ENCODE measurements at places on chromosomes 12 and 14.
A peak's percentile ranks its signal among the peaks of the same experiment; 100 is the strongest.

GRCh38 chr14:67335781-67336180 lies 23.8 kb downstream of the ATP6V1D start:
- DNase-seq, result no peak

DNA sequence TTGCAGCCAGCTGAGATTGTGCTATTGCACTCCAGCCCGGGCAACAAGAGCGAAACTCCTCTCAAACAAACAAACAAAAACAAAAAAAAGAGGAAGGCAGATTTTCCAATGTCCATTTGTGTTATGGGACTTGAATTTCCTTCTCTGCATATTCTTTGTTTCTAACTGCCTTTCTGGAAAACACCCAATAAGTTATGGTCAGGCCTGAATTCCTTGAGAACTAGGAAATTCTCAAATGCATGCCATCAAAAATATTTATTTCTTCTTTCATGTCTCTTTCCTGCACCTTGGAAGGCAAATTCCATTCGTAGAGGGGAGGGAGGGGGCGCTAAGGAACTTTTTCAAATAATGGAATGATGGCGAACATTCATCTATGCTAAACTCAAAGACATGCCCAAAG lies 117.6 kb upstream of the TMCC3 start:
- no peak for DNase-seq

DNA sequence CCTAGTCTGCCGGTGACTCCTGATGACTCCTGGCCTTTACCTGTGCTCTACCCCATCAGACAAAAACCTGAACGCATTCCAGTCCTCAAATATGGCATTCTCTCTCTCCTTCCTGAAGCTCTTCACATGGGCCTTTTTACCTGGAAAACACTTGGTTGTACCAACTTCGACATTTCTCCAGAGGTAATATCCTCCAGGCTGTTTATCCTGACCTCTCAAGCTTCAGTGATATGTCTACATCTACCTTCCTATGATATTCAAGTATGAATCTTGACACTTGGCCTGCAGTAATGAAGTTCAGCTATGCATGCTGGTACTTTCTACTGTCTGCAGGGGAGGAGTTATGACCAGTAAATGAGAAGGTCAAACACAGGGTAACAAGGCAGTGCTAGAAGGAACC lies 901.8 kb downstream of the VRK1 start:
- DNase-seq, result no peak

GRCh38 chr12:112219195-112219594 lies 93.8 kb downstream of the TRAFD1 start:
- no peak for DNase-seq

DNA sequence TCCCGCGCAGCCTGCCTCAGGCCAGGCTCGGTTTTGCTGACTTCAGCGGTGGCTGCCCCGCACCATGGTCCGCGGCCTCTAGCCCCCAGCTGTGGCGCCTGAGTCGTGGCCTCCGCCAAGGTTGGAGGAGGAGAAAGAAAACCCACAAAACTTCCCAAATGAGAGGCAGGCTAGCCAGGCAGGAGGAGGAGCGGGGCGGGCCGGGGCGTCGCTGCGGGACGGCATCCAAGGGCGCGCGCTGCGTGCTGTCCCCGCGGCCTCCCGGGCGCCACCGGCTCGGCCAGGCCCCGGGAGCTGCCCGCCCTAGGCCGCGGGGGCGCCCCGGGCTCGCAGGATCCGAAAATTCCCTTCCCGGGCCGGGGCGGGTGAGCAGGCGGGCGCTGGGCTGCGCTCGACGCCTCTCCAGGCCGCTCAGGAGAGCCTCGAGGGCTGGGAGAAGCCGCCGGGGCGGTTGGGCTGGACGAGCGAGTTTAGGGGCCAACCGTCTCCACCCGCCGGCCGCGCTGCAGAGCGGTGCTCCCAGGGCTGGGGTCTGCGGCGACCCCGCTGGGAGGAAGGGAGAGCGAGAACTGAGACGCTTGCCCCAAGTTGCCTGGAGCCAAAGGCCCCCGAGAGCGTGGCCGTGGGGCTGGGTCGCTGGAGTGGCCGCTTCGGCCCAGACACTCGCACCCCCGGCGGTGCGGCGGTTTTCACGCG lies at the start of gene EFS:
Gene EFS (minus strand): TSS at position 137 of the 696 bp plus-strand sequence. CDS start 147 bp downstream, outside the sequence.
- DNase-seq, result peak; percentile 69

GRCh38 chr12:110093631-110094311 lies 30.4 kb upstream of the IFT81 start:
- no peak for DNase-seq

DNA sequence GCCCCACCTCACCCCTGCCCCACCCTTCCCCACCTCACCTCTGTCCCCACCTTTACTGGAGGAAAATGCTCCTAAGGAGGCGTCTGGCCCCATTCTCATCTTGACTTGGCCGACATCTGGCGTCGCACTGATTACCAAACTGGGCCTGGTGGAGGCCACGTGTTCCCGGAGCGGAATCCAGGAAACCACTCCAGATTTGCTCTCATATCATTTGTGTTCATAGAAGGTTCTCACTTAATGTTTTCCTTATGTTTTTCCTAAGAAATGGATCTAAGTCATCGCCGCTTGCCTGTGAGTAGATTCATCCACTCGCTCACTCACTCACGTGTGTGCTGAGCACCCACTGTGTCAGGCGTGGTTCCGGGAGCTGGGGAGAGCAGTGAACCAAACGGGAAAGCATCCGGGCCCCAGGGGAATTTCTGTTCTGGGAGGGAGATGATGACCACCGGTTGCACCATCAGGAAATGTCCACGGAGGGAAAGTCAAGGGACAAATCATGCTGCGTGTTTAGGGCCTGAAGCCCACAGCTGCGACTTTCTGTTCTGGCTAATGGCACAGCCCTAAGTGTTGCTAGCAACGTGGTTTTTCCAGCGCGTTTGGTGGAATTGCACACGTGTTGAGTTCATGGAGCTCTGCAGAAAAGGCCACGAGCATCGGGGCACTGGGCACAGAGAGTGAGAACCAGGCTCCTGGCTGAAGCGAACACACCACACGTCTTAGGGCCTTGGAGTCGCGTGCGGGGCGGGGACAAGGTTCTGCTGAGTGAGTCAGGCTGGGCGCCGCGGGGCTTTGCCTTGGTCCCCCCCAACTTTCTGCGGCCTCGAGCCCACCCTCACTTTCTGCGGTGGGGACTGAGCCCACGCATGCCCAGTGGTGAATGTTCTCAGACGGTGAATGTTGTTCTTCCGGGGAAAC lies 57.7 kb downstream of the ADGRD1 start:
- peak; percentile 61 for DNase-seq

DNA sequence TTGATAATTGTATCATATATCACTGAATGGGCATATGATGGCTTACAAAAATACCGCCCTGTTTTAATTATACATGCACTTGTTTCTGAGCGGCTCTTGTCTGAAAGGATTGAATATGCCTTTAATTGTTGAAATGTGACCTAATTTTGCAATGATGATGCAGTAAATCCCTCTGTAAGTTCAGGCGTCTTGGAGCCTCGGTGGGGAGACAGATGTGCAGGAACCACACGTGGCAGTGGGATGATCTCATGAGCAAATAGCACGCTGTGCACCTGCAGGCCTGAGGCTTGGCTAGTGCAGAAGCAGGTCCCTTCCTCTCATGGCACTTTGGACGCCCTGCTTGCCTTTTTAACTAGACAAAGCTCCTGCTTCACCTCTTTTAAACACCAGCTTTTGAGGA lies 49.3 kb upstream of the ASPG start:
- no peak for DNase-seq

GRCh38 chr14:30620178-30620577 lies 1.9 kb upstream of the SCFD1 start:
- DNase-seq, result no peak

GRCh38 chr12:125161712-125162022 lies 96.4 kb downstream of the AACS start:
- DNase-seq, result no peak

DNA sequence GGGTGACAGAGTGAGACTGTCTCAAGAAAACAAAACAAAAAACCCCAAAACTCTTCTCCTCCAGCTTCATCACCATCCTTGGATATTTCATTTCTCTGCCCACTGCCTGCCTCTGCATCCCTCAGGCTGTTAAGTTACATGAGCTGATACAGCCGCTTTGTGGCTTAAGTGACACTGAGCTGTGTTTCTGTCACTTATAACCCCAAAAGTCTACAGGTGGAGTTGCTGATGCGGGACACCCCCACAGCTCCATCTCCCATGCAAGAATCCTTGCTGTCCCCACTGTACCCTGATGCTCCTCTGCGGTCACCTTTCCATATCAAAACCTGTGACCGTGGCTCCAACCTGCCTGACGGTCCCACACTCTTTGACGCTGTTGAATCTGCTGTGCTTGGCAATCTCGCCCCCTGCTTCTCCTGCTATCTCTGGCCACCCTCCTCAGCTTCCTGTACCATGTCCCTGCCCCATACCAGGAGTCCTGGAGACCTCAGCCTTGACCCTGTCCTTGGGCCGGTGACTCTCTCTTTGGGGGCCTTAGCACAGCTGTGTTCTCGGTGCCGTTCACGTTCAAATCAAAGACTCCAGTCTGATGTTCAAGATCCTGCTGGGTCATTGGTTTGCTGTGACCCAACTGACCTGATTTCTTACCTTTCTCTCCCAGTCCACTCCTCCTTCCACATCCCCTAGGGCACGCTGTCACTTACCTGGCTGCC lies 20.3 kb downstream of the HVCN1 start:
- no peak for DNase-seq

DNA sequence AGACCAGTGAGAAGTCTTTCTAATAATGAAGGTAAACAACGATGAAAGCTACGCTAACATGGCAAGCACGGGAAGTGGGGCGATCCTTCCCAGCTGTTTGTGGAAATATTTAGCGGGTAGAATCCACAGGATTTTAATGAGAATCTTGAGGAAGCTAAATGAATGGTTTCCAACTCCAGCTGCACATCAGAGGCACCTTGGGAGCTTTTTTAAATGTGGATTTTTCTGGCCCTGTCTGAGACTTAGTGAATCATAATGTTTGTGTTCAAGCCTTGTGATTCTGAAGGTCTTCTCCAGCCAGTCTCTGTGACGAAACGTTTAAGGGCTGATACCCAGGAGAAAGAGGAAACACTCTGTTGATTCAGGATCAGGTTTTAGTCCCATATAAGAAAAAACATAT lies 169.8 kb downstream of the CAPZA3 start:
- DNase-seq, result peak; percentile 21

GRCh38 chr12:91506452-91506851 lies 323.8 kb upstream of the DCN start:
- DNase-seq, result no peak

- DNase-seq, result no peak
Measured at GRCh38 chr12:109092497-109093021, 713 bp downstream of the ALKBH2 start.

DNA sequence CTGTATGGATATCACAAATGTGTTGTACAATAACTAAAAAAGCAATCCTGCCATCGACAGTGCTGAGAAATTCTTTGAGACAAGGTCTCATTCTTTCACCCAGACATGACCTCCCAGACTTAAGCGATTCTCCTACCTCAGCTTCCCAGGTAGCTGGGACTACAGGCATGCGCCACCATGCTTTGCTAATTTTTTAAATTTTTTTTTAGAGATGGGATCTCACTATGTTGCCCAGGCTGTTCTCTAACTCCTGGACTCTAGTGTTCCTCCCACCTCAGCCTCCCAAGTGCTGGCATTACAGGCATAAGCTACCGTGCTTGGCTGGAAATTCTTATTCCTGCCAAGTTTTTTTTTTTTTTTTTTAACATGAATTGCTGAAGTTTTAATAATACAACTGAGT lies 16.5 kb upstream of the NOXRED1 start:
- no peak for DNase-seq

- no peak for DNase-seq
Measured at GRCh38 chr12:42732908-42733411, 143.4 kb upstream of the PRICKLE1 start.

GRCh38 chr12:17456486-17456885 lies 633.5 kb downstream of the RERGL start:
- DNase-seq, result no peak

- DNase-seq, result no peak
Measured at GRCh38 chr12:125776212-125776611, 711.0 kb downstream of the AACS start.

DNA sequence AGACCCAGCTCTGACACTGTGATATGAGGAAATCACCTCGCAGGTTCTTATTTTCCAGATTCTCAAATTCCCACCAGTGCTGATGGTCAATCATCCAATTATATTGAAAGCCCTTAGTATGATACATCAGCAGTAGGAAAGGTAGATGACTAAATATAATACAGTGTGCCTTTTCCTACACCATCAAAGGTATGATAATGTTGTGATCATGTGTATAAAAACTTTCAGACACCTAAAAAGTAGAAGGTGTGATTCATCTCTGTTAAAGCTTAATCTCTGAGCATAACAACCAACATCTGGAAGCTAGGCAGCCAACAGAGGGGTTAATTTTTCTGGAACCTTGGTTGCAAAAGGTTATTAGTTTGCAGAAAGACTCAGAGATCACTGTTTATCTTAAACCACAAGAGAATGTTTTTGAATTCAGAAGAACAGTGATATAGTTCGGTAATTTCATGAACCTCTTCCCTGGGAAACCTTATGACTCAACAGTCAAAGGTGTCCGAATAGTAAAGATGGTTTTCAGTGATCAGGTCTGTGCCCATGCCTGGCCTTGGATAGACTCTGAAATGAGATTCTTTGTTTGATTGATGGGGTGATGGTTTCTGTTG lies 122.5 kb downstream of the ETV6 start:
- DNase-seq, result no peak

- no peak for DNase-seq
Measured at GRCh38 chr12:47891356-47891755, 13.4 kb downstream of the VDR start.

GRCh38 chr12:11823043-11823442 lies 173.6 kb downstream of the ETV6 start:
- DNase-seq, result no peak

DNA sequence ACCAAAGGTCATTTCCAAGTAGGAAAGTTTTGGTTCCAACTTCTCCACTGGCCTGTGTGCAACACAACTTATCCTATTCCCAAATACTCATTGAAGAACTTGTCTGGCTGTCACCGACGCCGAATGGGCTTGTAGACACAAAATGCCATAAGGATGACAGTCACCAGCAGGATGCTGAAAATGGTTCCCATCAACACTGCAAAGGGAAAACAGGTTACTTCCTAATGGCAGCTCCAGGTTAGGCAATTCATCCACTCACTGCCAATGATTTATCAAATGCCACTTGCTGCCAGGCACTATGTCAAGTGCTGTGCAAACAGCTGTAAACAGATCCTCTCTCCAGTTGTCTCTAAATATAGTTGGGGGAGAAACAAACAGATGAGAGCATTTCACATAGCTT lies 6.1 kb downstream of the C12orf76 start:
- DNase-seq, result peak; percentile 16

- DNase-seq, result no peak
Measured at GRCh38 chr14:73623504-73624054, 11.3 kb downstream of the ACOT6 start.

GRCh38 chr12:51974646-51975045 lies 23.1 kb downstream of the ACVR1B start:
- DNase-seq, result no peak

- no peak for DNase-seq
Measured at GRCh38 chr14:65321370-65321875, 91.1 kb upstream of the FUT8 start.

All from left ventricle myocardium inferior (tissue), 1 donor.